Stomach (tissue), 19 donors: ENCODE measurements at places on chromosomes 1 and 21.
A peak's percentile ranks its signal among the peaks of the same experiment; 100 is the strongest.

GRCh38 chr1:193211539-193211938, 25.1 kb upstream of the B3GALT2 start:
- peaks cover 45% of the 10 kb centered on the region for H3K36me3 ChIP-seq
- no peak overlapping the region for H3K27ac ChIP-seq
- no peak for DNase-seq
- H3K4me1 ChIP-seq = peaks cover 8% of the 10 kb centered on the region
- H3K27me3 ChIP-seq = no peaks in the 10 kb centered on the region

DNA sequence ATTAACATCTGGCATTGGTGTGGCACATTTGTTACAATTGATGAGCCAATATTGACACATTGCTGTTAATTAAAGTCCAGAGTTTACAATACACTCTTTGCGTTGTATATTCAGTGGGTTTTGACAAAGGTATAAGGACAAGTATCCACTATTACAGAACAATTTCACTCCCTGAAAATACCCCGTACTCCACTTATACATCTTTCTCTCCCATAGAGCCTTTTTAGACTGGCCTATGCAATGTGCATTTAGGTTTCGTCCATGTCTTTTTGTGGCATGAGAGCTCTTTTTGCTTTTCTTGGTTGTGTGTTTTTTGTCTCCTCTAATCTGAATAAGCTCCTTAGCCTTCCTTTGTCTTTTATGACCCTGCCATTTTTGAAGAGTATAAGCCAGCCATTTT, 40.6 kb upstream of the TSNAX start:
- no peaks in the 10 kb centered on the region for H3K36me3 ChIP-seq
- no peaks in the 10 kb centered on the region for H3K27me3 ChIP-seq
- no peak overlapping the region for H3K4me3 ChIP-seq
- no peaks in the 10 kb centered on the region for H3K4me1 ChIP-seq
- H3K27ac ChIP-seq = no peak overlapping the region
- DNase-seq = no peak

GRCh38 chr21:14684071-14684470, 138.0 kb upstream of the SAMSN1 start:
- H3K4me3 ChIP-seq = no peak overlapping the region
- H3K36me3 ChIP-seq = no peaks in the 10 kb centered on the region
- no peak overlapping the region for H3K27ac ChIP-seq
- no peaks in the 10 kb centered on the region for H3K27me3 ChIP-seq
- no peaks in the 10 kb centered on the region for H3K4me1 ChIP-seq

DNA sequence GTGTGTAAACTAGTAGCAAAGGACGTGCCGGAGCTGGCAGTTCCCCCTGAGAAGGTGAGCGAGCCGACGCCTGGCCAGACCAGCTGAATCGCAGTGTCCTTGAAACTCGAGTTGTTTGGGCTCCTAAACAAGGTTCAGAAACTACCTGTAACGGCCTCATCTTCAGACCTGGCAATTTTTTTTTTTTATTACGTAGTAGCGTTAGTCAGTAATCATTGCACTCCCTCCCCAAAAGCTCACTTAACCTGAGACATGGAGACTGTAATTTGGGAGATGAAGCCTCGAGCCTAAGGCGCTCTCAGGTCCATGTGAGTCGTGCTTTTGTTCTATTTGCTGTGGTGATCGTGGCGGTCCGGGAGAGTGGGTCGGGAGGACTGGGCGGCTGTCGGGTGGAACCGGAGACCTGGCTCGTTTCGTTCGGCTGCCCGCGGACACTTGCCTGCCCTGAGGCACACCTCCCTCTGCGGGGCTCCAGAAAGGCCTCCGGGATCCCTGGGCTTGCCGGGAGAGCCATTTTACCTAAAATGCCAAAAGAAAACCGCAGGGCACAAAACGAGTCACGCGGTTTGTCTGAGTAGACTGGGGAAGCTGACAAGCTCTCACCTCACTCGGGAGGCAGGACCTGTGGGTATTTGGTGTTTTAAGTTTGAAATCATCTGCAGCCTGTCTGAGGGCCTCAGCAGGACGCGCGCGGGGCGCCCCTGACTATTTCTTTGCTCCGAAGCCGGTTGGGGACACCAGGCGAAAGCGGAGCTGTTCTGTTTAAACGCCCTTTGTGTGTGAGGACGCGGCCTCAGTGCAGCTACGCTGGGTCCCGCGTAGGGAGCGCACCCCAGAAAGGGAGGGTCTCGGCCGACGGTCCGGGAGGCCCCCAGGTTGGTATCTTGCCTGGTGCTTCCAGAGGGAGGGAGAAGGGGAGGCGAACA, 722 bp downstream of the LHX8 start:
- H3K4me3 ChIP-seq = peak overlapping the region; percentile 29
- peaks cover 28% of the 10 kb centered on the region for H3K27me3 ChIP-seq
- H3K27ac ChIP-seq = no peak overlapping the region
- no peaks in the 10 kb centered on the region for H3K36me3 ChIP-seq

DNA sequence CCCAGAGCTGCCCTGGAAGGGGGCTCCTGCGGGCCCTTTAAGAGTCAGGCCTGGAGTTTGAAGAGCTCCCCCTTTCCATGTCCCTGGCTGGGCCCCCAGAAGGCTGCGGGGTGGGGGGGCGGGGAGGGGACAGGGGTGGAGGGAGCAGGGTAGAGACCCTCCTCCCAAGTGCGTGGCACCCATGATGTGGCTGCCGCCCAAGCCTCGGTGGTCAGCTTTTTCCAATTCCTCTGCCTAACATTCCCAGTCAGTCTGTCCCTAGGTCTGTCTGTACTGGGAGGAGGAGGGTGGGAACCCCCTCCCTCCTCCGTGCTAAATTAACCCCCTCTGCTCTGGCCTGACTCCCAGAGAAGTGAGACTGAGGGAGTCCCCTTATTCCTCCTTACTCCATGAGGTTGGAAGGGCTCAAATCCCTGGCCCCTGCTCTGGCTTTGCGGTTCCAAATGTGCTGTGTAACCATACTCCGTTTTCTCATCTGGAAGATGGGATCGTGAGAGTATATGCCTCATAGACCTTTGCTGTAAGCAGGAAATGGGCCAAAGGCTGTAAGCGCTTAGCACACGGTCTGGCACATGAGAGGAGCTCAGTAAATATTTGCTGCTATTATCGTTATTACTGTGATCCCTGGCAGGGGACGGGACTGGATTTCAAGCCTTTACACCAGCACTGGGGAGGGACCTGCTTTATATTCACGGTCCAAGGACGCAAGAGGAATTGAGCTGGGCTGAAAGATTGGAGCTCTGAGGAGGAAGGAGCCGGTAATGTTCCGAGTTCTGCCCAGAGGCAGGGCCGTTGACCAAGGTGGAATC, 658 bp upstream of the COL16A1 start:
- DNase-seq = peak; percentile 81
- H3K4me1 ChIP-seq = peaks cover 69% of the 10 kb centered on the region
- no peaks in the 10 kb centered on the region for H3K36me3 ChIP-seq
- H3K27ac ChIP-seq = peak overlapping the region; percentile 93

GRCh38 chr1:108054396-108054795, 89.4 kb upstream of the VAV3 start:
- no peak overlapping the region for H3K27ac ChIP-seq
- H3K4me3 ChIP-seq = no peak overlapping the region
- H3K4me1 ChIP-seq = peaks cover 44% of the 10 kb centered on the region
- no peaks in the 10 kb centered on the region for H3K36me3 ChIP-seq
- no peaks in the 10 kb centered on the region for H3K27me3 ChIP-seq
- DNase-seq = no peak

GRCh38 chr1:173099166-173099565, 48.4 kb upstream of the TNFSF18 start:
- DNase-seq = no peak
- no peaks in the 10 kb centered on the region for H3K36me3 ChIP-seq
- no peak overlapping the region for H3K27ac ChIP-seq
- H3K4me3 ChIP-seq = no peak overlapping the region
- H3K4me1 ChIP-seq = no peaks in the 10 kb centered on the region

GRCh38 chr21:31446226-31446855, 102.3 kb upstream of the TIAM1 start:
- H3K4me1 ChIP-seq = no peaks in the 10 kb centered on the region
- no peaks in the 10 kb centered on the region for H3K36me3 ChIP-seq
- H3K27ac ChIP-seq = no peak overlapping the region
- H3K27me3 ChIP-seq = no peaks in the 10 kb centered on the region

DNA sequence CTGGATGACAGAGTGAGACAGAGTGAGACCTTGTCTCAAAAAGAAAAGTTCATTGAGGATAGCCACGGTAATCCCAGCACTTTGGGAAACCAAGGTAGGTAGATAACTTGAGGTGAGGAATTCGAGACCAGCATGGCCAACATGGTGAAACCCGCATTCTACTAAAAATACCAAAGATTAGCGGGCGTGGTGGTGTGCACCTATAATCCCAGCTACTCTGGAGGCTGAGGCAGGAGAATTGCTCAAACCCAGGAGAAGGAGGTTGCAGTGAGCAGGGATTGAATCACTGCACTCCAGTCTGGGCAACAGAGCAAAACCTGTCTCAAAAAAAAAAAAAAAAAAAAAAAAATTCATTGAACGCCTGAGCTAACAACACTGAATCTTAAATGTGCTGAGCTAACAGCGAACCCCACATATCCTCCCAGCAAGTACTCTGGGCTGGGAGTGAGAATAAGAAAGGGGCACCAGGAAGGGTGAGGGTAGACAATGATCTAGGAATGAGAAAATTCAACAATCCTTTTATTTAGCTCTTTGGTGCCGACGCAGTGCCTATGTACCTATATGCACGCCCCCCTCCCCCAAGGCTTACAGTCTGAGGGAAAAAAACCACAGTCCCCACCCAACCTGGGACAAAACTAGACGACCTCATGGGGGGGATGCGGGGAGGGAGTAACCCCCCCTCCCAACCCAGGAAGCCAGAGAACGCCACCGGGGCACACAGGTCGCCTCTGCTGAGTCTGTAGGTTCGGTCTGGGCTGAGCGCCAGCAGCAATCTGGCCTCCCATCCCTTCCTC, 1.4 kb upstream of the CACNA1S start:
- H3K4me1 ChIP-seq = peaks cover 14% of the 10 kb centered on the region
- H3K36me3 ChIP-seq = no peaks in the 10 kb centered on the region
- no peaks in the 10 kb centered on the region for H3K27me3 ChIP-seq

- no peaks in the 10 kb centered on the region for H3K36me3 ChIP-seq
- no peak overlapping the region for H3K27ac ChIP-seq
- no peak overlapping the region for H3K4me3 ChIP-seq
Measured at GRCh38 chr1:7227654-7228053, 442.4 kb downstream of the CAMTA1 start.

DNA sequence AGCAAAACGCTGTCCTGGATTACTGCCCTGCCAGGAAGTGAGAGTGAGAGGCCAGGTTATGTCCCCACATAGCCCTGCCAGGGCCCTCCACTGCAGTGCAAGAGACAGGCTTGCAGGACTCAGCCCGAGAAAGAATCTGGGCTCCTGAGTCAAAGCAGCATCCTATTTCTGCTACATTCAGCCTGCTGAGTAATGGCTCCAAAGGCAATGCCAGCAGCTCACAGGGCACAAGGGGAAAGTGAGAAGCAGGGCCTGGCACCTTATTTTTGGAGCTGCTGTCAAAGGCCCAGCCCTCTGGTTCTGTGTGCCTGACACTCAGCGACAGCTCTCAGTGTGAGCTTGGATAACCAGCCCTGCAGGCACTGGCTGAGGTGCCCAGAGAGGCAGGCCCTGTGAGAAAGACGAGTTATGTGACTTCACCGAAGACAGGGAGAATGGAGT, 83.9 kb downstream of the DTL start:
- H3K27me3 ChIP-seq = no peaks in the 10 kb centered on the region
- H3K4me3 ChIP-seq = no peak overlapping the region
- H3K4me1 ChIP-seq = peaks cover 27% of the 10 kb centered on the region
- no peak overlapping the region for H3K27ac ChIP-seq

DNA sequence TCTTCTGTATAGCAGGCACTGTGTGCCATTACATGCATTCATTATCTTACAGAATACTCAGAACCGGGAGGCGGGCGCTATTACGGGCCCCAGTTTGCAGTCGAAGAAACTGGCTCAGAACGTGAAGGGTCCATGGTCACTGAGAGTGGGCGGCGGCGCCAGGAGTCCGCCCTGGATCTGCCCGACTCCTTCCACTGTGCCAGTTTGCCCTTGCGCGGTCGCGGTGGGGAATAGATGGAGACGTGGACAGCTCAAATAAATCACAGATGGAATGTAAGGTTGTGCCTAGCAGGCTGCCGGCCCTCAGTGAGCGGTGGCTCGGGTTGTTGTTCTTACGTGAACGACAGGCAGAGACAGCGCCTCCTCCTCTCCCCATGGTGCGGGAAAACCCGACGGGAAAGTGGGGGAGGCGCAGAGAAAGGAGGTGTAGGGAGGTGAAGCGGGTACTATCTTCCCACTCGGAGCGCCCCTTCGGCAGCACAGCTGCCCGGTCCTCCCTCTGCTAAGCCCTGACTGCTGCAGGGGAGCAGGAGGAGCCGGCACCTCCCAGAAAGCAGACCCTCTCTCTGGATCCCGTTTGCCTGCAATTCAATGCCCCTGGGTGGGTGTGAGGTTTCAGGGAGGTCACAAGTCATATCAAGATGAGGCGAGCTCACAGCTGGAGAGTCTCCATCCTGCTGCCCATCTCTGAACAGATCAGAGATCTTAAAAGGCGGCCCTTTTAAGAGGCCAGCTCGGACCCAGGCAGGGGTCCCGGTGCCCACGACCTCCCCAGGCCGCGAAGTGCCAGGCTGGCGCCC, 1.1 kb downstream of the COL9A2 start:
- peak; percentile 58 for DNase-seq
- H3K27ac ChIP-seq = no peak overlapping the region
- H3K4me3 ChIP-seq = peak overlapping the region; percentile 51

DNA sequence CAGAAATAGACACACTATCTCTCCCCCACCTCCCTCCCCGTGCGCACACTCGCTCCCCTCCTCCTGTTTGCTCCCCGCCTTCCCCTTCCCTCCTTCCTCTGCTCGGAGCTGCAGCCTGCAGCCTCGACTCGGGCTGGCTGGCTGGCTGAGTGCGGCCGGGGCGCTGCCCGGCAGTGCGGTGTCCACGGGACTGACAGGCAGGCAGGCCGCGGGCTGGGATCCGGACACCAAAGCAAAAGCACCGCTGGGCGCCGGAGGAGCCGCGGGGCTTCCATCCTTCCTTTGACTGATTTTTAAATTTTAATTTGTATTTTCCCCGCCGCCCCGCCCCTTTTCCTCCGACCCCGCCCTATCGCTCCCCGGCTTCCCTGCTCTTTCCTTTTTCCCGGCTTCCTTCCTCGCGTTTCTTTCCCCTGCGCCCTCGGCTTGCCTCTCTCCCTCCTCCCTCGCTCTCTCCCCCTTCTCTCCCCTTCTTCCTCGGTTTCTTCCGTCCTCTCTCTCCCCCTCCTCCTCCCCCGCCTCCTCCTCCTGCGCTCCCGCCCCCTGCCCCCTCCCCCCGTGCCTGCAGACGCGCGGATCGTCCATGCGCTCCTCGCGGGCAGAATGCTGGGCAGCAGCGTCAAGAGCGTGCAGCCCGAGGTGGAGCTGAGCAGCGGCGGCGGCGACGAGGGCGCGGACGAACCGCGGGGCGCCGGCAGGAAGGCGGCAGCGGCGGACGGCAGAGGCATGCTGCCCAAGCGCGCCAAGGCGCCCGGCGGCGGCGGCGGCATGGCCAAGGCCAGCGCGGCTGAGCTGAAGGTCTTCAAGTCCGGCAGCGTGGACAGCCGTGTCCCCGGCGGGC, 109.4 kb downstream of the NAV1 start:
- peak overlapping the region; percentile 83 for H3K27ac ChIP-seq
- H3K36me3 ChIP-seq = no peaks in the 10 kb centered on the region
- H3K4me1 ChIP-seq = peaks cover 49% of the 10 kb centered on the region
- H3K4me3 ChIP-seq = peak overlapping the region; percentile 66
- peak; percentile 84 for DNase-seq

GRCh38 chr1:192538407-192539296, 36.9 kb upstream of the RGS1 start:
- H3K27me3 ChIP-seq = no peaks in the 10 kb centered on the region
- H3K27ac ChIP-seq = peak overlapping the region; percentile 69
- DNase-seq = no peak
- H3K36me3 ChIP-seq = no peaks in the 10 kb centered on the region
- H3K4me3 ChIP-seq = no peak overlapping the region
- peaks cover 10% of the 10 kb centered on the region for H3K4me1 ChIP-seq

- no peak overlapping the region for H3K27ac ChIP-seq
- H3K36me3 ChIP-seq = no peaks in the 10 kb centered on the region
- H3K4me3 ChIP-seq = no peak overlapping the region
- no peak for DNase-seq
- no peaks in the 10 kb centered on the region for H3K27me3 ChIP-seq
Measured at GRCh38 chr1:53556657-53557227, 97.5 kb downstream of the DMRTB1 start.
